ENCODE measurements at places on chromosomes 5 and 9.

- no peak overlapping the region for H3K27ac ChIP-seq
- no peak for DNase-seq
- H3K4me3 ChIP-seq = no peak overlapping the region
- no peaks in the 10 kb centered on the region for H3K27me3 ChIP-seq
Measured at GRCh38 chr9:107276966-107277710, 5.9 kb upstream of the RAD23B start.

DNA sequence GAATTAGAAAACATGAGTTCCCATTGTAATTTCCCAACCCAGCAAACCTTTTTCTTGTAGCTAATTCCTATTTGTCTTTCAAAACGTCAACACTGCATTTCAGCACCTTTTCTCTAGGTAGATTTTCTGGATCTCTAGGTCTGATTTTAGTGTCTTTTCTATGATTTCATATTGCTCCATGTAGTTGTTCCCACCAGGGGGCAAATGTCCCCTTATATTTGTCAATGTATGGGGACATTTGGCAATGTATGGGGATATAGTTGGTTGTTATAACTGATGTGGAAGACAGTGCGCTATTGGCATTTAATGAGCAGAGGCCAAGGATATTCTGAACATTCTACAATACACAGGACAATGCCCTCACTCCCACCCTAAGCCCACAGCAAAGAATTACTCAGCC, 273.9 kb upstream of the ADRA1B start:
- H3K36me3 ChIP-seq = no peaks in the 10 kb centered on the region
- no peak overlapping the region for H3K27ac ChIP-seq
- H3K4me1 ChIP-seq = no peaks in the 10 kb centered on the region
- no peaks in the 10 kb centered on the region for H3K27me3 ChIP-seq
- H3K4me3 ChIP-seq = no peak overlapping the region
- no peak for DNase-seq

DNA sequence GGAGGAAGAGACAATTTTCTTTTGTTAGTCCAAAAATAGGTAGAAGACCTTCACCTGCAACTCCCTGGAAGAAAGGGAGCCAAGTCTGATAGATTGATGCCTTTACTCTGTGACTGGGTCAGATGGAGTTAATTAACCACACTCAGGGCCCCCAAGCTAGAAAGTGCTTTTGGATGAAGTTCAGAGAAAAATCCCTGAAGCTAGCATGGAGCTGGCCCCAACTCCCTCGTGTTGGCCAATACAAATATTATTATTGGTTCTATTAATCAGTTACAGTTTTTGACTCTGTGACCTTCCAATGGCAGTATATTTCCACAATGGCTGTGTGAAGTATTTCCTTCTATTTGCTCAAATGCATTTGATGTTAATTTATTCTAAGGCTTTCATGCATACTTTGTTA, 1753.5 kb downstream of the EFNA5 start:
- no peak overlapping the region for H3K27ac ChIP-seq
- H3K4me3 ChIP-seq = no peak overlapping the region
- no peak for DNase-seq
- no peaks in the 10 kb centered on the region for H3K27me3 ChIP-seq
- H3K36me3 ChIP-seq = no peaks in the 10 kb centered on the region

GRCh38 chr5:27571681-27572080, 533.3 kb upstream of the CDH9 start:
- H3K36me3 ChIP-seq = no peaks in the 10 kb centered on the region
- H3K4me3 ChIP-seq = no peak overlapping the region
- H3K27ac ChIP-seq = no peak overlapping the region
- H3K27me3 ChIP-seq = no peaks in the 10 kb centered on the region

GRCh38 chr9:133700819-133701320, 37.3 kb downstream of the SARDH start:
- no peak overlapping the region for H3K27ac ChIP-seq
- no peak for DNase-seq
- no peaks in the 10 kb centered on the region for H3K4me1 ChIP-seq

GRCh38 chr5:101580591-101580990, 677.5 kb upstream of the ST8SIA4 start:
- no peak for DNase-seq
- no peaks in the 10 kb centered on the region for H3K27me3 ChIP-seq
- no peak overlapping the region for H3K27ac ChIP-seq
- no peaks in the 10 kb centered on the region for H3K36me3 ChIP-seq
- H3K4me1 ChIP-seq = no peaks in the 10 kb centered on the region
- no peak overlapping the region for H3K4me3 ChIP-seq

DNA sequence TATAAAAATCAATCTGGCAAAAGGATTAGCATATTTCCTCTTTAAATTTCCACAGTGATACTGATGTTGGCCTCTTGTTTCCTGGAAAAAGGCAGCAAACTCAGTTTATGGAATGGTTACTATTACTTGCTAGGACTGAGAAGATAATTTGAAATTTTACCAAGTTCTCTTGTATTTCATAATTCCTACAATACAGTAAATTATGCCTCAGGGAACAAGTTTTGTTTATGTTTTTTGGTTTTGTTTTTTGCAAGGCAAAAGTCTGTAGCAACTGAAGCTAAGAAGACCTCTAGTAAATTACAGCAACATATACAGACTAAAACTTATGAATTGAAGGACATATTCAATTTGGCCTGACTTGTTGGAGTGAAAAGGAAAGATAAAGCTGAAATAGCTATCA, 30.2 kb upstream of the SLCO6A1 start:
- H3K4me1 ChIP-seq = no peaks in the 10 kb centered on the region
- no peaks in the 10 kb centered on the region for H3K36me3 ChIP-seq
- no peaks in the 10 kb centered on the region for H3K27me3 ChIP-seq
- no peak for DNase-seq

DNA sequence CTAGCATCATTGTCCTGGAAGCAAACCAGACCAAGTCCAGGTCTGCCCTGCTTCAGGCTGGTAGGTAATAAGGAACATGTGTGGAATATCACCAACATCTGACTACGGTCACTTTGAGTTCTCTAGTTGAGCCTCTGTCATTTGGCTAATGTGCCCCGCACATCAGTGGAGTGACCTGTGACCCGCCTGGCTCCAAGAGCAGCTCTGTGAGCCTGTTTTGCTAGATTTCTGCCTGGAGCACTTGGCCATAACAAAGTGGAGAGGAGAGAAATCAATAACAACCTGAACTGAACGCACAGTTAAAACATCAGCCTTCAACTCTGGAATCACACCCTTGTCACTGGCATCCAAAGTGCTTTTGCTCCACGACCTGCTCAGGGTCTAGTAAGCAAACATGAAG, 115.7 kb downstream of the PPP2R2B start:
- no peak overlapping the region for H3K4me3 ChIP-seq
- no peaks in the 10 kb centered on the region for H3K4me1 ChIP-seq
- no peaks in the 10 kb centered on the region for H3K27me3 ChIP-seq
- no peak for DNase-seq

GRCh38 chr9:5817862-5818261, 15.1 kb downstream of the ERMP1 start:
- no peaks in the 10 kb centered on the region for H3K27me3 ChIP-seq
- no peak overlapping the region for H3K4me3 ChIP-seq
- no peaks in the 10 kb centered on the region for H3K36me3 ChIP-seq
- H3K27ac ChIP-seq = no peak overlapping the region

DNA sequence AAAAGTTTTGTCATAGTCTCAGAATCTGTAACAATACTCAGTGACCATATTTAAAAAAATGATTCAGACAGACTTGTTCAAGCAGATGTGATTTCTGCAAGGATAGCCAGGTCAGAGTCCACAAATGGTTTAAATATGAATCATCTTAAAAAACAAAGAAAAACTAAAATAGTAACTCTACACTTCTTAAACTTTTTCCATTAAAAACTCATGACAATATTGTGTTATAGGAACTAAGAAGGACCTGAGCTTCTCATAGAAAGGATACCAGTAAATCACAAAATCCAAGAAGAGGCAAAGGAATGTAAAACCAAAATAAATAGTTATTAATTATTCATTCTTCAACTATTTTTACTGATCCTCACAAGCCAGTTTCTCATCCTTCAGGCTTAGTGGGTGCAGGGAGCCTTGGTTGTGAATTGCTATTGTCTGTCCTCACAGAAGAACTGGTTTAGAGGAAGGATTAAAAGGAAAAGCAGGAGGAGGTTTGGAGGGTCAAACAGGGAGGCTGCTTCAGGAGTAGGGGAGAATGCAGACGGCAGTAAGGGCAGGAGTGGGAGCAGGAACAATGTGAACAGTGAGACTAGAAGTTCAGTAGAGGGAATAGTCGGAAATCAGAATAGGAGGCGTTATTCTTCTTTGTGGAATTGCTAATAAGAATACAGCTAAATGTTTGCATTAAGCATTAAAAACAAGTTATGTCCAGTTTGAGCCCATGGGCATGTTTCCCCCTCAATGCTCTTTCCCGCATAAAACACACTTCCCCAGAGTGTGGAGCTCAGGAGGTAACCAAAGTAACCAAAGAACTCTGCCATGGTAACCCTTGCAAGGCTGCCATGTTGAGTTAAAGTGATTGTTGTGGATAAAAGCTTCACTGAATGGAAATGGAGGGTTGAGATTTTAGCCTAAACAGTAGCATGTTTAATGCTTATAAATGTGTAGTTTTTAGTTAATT, 110.7 kb downstream of the CCDC192 start:
- H3K4me1 ChIP-seq = no peaks in the 10 kb centered on the region
- DNase-seq = no peak
- no peaks in the 10 kb centered on the region for H3K27me3 ChIP-seq
- H3K4me3 ChIP-seq = no peak overlapping the region

GRCh38 chr9:100309992-100310391, 42.8 kb downstream of the TEX10 start:
- H3K27me3 ChIP-seq = no peaks in the 10 kb centered on the region
- H3K36me3 ChIP-seq = no peaks in the 10 kb centered on the region
- no peaks in the 10 kb centered on the region for H3K4me1 ChIP-seq
- DNase-seq = no peak

- no peaks in the 10 kb centered on the region for H3K27me3 ChIP-seq
- no peaks in the 10 kb centered on the region for H3K4me1 ChIP-seq
- no peak overlapping the region for H3K4me3 ChIP-seq
- H3K36me3 ChIP-seq = no peaks in the 10 kb centered on the region
- no peak for DNase-seq
Measured at GRCh38 chr5:41246376-41246775, 33.0 kb upstream of the C6 start.

DNA sequence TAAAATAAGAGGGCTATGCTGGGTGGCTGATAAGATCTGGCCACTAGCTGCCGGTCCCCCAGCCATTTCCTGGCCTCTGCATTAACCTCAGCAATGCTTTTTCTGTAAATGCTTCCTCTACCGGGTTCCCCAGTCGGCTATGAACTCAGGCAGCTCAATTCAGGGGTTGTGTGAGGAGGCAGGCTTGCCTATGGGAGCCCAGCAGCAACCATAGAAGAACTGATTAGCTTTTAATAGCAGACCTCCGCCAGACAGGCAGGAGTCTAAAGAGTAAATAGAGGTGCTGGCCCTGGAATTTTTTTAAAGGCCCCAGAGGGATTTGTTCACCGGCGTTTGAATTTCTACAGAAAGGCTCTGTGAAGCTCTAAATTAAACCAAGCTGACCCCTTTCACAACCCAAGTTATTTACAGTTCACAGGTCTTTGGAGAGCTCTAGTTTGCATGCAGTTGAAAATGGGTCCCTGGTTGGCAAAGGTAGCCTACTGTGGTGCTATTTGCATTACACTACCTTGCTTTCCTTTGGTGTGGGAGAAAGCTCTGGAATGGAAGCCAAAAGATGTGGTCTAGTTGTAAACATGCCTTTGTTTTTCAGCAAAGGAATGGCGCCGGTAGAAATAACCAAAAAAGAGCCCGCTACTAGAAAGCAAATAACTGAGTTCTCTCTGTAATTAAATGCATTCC, 289.7 kb upstream of the SEMA6A start:
- H3K4me1 ChIP-seq = no peaks in the 10 kb centered on the region
- no peak for DNase-seq
- no peak overlapping the region for H3K27ac ChIP-seq

DNA sequence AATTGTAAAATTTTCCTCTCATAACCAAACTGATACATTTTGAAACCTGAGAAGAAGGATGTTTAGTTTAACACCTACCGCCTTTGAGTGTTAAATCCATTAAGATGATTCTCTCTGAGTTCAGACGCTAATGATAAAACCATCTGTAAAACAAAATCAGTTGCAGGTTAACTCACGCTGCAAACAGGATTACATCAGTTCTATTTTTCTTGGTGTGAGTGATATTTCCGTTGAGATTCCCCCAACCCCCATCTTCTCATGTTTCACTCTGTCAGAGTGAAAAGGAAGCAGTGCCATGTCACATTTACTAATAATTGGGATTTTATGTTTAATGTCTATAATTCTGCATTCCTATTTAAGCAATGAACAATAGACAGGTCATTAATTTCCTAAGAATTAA, 146.5 kb downstream of the FANCC start:
- DNase-seq = no peak
- no peaks in the 10 kb centered on the region for H3K36me3 ChIP-seq
- H3K27ac ChIP-seq = no peak overlapping the region
- H3K27me3 ChIP-seq = no peaks in the 10 kb centered on the region

- H3K4me1 ChIP-seq = peaks cover 26% of the 10 kb centered on the region
- no peaks in the 10 kb centered on the region for H3K36me3 ChIP-seq
- DNase-seq = no peak
Measured at GRCh38 chr5:150637245-150638052, 3.0 kb upstream of the SYNPO start.

DNA sequence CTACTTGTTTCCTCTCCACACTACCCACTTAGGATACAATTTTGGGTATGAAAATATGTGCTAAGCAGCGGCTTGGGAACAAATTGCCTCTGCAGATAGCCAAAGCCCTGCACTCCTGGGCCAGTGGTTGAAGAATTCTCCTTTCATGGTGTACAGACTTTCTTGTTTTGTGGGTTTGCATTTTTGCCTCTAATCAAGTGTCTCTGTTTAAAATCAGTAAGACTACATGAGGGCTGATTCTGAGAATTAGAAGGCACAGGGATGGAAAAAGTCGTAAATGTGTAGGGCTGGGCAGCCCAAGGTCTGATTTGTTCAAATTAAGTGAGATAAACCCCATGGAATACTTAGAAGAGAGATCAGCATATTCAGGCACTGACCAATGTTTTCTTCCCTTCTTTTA, 103.7 kb upstream of the CD180 start:
- peak overlapping the region; percentile 64 for H3K27ac ChIP-seq
- peaks cover under 1% of the 10 kb centered on the region for H3K4me1 ChIP-seq
- no peaks in the 10 kb centered on the region for H3K36me3 ChIP-seq
- no peaks in the 10 kb centered on the region for H3K27me3 ChIP-seq
- H3K4me3 ChIP-seq = no peak overlapping the region
- no peak for DNase-seq

- no peaks in the 10 kb centered on the region for H3K36me3 ChIP-seq
- no peak overlapping the region for H3K4me3 ChIP-seq
- DNase-seq = no peak
- no peaks in the 10 kb centered on the region for H3K27me3 ChIP-seq
Measured at GRCh38 chr9:93471124-93471523, 17.7 kb upstream of the FAM120AOS start.

DNA sequence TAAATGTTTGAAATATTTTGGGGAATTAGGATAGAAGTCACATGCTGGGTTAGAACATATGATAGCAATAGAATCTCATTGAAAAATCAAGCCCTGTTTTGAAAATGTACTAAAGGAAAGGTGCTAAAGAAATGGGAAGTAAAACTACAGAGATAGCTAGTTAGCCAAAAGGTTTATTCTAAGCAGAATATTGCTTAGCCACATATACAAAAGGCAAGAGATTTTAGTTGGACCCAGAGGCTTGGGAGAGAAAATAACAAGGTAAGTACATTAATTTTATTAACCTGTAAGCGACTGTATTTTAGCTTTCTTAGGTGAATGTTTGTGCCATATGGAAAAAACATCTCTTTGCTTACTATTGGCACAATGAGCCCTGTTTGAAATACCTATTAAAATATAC, 108.3 kb downstream of the RPS23 start:
- H3K27ac ChIP-seq = no peak overlapping the region
- no peaks in the 10 kb centered on the region for H3K27me3 ChIP-seq
- no peaks in the 10 kb centered on the region for H3K36me3 ChIP-seq
- DNase-seq = no peak
